ENCODE measurements at places on chromosomes 12 and 14. TPM values are rescaled to one million over a fixed set of nuclear protein-coding genes. Genes with fewer than 3 reads are reported as not detected.

The RNU7-1 gene
- total RNA-seq = not detected

The FLVCR2 gene
- total RNA-seq = 3.2 TPM

The PRIMA1 gene
- total RNA-seq = 7.3 TPM

The RASAL1 gene
- not detected for total RNA-seq

DNA sequence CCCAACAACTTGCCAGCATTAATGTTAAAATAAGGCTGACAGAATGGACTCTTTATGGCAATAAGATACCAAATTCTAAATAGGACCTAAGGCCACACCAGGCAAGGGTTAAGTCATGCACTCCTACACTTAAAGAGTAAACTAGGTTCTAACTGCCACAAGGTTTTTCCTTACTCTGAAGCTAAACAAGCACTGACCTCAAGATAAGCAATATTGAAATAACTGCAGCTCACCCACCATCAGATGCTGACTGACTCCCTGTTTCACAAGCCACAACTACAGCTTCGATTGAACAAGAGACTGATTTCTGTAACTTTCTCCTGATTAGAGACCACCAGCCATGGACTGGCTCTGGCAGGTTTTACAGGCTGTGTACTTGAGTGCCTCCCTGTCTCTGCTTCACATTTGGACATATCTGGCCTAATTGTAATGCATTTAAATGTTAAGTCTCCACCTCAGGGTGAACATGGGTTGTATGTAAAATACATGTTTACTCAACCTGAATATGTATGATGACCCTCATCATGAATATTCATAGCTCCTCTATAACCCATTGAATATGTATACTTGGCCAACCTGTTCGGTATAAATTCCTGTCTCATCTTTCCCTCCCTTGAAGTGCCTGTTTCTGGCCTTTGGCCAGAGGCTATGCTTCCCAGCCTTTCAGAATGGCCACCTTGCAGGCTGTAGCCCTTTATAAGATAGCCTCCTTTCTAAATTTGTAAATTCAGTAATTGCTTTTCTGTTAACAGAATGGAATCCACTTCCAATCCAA is 70.5 kb upstream of the DAAM1 start:
- no peak for DNase-seq

DNA sequence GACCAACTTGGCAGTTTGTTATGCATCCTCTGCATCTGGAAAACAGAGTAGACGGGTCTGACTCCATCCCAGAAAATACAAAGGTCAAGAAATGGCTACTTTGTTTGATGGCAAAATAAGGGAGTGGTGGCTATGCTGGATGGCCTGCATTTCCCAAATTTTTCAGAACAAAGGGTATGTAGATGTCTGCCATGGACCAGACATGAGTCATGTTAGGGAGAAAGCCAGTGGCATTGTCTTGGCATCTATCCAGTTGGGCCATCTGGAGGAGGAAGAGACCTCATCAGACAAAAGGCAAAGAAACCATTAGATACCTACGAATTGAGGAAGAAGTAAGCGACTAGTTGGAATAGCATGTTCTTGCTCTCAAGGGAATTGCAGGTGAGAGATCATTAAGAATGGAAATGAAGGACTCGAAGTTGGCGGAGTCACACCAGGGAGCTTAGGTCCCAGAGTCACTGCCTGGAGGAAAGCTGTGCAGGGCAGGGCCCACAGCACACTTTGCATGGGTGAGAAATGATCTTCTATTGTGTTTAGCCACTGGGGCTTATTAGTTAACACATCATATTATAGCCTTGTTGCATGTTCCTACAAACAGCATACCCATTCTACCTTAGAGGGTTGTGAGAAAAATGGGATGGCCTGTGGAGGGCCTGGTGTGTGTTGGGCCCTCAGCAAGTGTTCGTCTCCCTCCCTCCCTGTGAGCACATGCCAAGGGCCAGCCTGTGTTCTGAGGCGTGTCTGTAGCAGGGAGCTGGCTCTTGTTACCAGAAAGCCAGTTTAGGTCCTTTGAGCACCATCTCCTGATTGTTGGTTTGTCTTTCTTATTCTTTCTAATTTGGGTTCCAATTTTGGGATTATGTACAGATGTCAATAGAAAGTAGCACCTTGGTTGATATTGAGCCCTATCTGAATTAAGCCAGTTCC is 119.4 kb downstream of the KTN1 start:
- DNase-seq = no peak

GRCh38 chr12:65248656-65249633 is 29.5 kb upstream of the MSRB3 start:
- no peak for DNase-seq

- no peak for DNase-seq
These were observed 390.1 kb downstream of the DPF3 start for GRCh38 chr14:72503696-72504368.

All from left ventricle myocardium inferior (tissue), 1 donor.